ENCODE measurements at places on chromosomes 4 and X.
A peak's percentile ranks its signal among the peaks of the same experiment; 100 is the strongest.

- DNase-seq = no peak
These were observed 106.4 kb upstream of the NDST4 start for GRCh38 chr4:115219862-115220261.

- no peak for DNase-seq
These were observed 68.2 kb downstream of the ARHGAP10 start for GRCh38 chr4:147799986-147800555.

DNA sequence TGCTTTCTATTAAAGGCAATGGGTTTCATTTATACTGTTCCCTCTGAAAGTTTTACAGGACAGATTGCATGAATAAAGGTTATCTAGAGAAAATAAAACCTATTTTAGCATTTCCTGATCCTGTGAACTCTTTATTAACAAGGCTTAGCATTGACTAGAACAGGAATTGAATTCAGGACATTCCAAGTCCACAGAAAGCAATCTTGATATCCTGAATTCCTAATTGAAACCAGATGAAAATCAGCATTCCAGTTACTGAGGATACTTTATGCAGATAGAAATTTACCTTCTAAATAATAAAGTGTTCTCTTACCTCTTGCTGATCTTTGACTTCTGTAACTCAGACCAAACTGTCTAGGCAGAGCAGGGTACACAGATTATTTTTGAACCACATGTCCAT, 151.4 kb downstream of the ZNF518B start:
- DNase-seq = no peak

- peak; percentile 88 for DNase-seq
These were observed 777 bp upstream of the EOLA2 start for GRCh38 chrX:149938881-149939654.

- no peak for DNase-seq
These were observed 99.4 kb upstream of the PGRMC2 start for GRCh38 chr4:128386761-128387599.

GRCh38 chrX:95974096-95974470, 710.6 kb upstream of the DIAPH2 start:
- no peak for DNase-seq

GRCh38 chr4:169484485-169484884, 127.9 kb downstream of the NEK1 start:
- no peak for DNase-seq

DNA sequence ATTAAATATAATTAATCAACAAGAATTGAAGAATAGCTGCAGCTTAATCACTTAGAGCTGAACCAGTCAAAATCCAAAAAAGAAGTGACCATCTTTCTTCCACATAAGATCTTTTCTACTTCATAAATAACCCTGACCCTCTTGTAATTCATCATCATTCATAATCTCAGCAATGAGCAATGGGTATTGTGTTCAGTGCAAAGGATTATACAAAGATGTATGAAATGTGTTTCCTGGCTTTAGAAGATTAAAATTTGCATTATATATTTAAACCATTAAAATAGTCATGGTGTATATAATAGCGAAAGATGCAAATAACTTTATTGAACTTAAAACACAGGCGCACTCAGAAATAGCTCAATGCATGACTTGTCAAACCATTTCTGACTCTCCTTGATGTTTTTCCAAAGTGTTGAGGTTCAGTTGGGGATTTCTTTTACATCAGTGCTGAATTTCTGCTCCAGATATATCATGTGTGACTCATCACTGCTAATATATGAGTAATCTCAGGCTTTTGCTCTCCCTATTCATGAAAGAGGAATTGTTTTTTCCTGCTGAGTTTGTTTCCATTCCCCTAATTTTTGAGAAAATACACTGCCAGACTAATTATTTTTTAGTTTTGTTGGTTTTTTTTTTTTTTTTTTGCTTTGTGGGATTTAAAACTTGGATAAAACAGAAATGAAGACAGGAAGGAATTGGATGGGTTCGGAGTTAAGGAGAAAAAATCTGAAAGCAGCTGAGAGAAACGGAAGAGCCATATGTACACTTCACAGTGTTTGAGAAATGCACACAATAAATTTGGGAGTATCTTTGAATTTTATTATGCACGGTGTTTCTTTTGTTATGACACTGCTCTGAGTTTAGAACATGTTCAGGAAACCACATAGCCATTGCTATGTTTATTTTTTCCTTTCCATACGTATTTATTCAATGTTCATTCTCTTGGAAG, 290.1 kb upstream of the PCDH7 start:
- no peak for DNase-seq

DNA sequence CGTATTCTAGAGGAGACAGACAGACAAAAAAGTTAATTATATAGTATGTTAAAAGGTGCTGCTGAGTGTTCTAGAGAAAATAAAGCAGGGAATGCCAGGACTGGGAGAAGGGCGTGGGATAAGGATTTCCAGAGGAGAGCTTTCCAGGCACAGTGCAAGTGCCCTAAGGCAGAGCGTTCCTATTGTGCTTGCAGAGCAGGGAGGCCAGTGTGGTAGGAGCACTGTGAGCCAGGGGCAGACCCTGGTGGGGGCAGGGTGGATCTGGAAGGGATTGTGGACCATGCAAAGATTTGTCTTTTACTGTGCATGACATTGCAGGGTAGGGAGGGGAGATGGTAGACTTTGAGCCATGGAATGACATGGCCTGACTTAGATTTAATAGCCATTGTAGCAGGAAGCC, 25.8 kb downstream of the EXOC1 start:
- DNase-seq = no peak

- no peak for DNase-seq
These were observed 56.7 kb downstream of the PRPS1 start for GRCh38 chrX:107684956-107685385.

- no peak for DNase-seq
These were observed 70.8 kb downstream of the ANXA10 start for GRCh38 chr4:168163106-168163505.

- DNase-seq = no peak
These were observed 55.5 kb upstream of the NYX start for GRCh38 chrX:41391606-41392005.

- DNase-seq = no peak
These were observed 121.9 kb downstream of the RRAGB start for GRCh38 chrX:55839485-55839884.

DNA sequence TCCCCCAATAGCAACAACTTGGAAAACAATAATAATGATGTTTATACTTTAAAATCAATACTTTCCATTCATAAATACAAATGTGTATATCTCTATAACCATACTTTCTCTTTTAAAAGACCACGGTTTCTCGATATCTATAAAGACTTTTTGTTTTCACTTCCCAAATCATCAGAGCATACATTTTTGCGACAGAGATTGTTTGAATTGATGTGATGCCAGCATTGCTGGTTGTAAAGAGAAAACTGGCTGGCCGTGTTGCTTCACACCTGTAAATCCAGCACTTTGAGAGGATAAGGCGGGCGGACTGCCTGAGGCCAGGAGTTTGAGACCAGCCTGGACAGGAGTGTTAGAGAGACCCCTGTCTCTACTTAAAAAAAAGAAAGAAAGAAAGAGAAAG, 77.6 kb upstream of the ZNF518B start:
- DNase-seq = no peak

DNA sequence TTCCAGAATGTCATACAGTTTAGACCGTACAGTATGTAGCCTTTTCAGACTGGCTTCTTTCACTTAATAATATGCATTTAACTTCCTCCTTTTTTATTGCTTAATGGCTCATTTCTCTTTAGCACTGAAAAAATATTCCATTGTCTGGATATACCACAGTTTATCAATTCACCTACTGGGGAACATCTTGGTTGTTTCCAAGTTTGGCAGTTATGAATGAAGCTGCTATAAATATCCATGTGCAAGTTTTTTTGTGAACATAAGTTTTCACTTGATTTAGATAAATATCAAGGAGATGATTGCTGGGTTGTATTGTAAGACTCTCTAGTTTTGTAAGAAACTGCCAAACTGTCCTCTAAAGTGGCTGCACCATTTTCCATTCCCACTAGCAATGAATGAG, 375.5 kb downstream of the PCDH18 start:
- DNase-seq = no peak

- DNase-seq = no peak
These were observed 161.8 kb downstream of the RPA4 start for GRCh38 chrX:97045470-97045869.

DNA sequence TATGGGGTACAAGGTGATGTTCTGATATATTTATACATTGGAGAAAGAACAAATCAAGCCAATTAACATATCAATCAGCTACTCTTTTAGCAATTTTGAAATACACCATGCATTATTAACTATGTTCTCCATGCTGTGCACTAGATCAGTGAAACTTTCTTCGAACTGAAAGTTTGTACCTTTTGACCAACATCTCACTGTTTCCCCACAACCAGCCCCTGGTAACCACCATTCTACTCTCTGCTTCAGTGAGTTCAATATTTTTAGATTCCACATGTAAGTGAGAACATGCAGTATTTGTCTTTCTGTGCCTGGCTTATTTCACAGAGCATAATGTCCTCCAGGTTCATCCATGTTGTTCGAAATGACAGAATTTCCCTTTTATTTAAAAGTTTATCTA, 246.1 kb upstream of the VCX start:
- no peak for DNase-seq

- DNase-seq = peak; percentile 84
These were observed 1.5 kb downstream of the PIM2 start for GRCh38 chrX:48917139-48918001.

DNA sequence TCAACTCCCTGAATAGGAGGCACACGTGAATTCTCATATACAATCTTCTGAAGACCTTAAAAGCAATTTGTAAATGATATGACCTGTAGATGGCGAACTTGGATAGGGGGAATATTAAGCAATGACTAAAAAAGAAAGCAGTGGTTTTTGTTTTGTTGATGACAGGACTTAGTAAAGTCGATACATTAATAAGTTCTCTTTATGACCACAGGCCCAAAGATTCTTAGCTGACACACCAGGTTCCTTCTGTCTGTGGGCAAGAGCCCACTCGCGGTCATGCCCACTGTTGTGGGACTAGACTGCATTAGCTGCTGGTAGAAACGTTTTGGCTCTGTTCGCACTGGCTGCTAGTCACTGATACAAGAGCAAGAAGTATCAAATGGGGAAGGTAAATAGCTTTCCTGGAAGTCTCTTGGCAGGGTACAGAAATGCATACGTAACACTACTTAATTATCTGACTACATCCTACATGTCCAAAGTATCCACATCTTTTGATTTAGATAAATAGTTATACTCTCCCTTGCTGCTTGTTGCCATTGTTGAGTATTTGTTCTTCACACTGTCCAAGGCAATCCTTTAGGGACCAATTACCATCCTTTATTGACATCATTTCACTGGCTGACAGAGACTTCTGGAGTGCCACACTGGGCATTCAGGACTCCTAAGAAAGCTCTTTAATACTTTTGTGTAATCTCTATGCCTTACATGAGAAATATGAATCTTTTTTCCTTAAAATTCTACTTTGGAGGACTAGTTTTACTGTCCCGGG, 31.0 kb downstream of the ALPK1 start:
- no peak for DNase-seq

DNA sequence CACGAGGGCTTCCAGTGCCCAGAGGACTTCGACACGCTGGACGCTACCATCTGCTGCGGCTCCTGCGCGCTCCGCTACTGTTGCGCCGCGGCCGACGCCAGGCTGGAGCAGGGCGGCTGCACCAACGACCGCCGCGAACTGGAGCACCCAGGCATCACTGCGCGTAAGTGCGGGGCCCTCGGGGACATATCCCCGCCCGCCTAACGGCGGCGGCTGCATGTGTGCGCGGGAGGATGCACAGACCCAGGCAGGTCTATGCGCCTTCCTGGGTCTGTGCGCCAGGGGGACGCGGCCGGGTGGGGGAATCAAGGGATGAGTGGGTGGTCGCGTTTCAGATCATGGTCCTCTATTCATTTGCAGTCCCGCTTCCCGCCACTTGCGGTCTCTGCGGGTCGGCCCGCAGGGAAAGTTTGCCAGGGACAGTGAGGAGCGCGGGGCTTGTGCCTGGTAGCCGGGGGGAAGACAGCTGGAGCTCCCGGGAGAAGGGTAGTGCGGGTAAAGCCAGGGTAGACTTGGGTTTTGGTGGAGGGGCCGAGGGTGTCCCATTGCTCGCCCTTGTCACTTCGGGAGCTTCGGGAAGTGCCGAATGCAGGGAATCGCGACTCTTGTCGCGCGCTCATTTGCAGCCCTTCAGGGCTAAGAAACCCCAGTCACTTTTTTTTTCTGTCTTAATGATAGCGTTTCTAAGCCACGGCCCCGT, 1.0 kb downstream of the SHISA3 start:
- DNase-seq = no peak

DNA sequence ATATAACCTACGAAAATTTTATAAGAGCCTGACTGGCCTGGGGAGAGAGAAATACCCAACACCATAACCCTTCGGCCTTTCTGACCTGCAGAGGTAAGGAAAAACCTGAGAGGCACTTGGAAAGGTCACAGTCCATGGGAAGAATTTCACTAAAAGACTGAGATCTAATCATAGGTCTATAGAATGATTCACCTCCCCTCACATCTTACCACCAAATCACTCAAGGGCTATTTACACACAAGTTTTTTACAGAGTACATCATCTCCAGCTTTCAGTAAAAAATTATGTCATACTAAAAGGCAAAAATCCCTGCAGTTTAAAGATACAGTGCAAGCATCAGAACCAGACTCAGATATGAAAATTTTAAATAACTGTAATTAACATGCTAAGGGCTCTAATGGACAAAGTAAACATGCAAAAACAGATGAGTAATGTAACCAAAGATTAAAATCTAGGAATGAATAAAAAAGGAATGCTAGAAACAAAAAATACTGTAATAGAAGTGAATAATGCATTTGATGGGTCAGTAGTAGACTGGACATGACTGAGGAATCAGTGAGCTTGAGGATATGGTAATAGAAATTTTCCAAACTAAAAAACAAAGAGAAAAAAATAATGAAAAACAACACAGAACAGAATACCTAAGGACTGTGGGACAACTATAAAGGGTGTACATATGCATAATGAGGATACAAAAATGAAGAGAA, 32.1 kb upstream of the SLC16A2 start:
- no peak for DNase-seq

DNA sequence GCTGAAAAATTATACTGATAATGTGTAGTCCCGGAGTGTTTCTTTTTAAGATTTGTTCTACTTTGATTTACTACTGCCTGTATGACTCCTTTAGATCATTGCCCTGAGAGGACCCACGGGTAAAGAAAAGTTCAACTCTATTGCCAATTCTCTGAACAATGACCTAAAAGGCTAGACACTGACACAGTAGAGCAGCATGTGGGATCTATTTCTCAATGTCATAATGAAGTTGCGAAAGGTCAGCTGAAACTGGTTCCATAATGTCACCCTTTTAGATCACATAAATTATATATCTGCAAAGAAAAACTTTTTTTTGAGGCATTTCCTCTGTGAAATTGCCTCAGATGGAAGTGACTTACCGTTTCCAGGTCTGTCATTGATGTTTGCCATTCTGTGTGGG, 67.4 kb downstream of the GLRB start:
- no peak for DNase-seq

GRCh38 chrX:19347916-19348315, 4.2 kb downstream of the PDHA1 start:
- no peak for DNase-seq
